ENCODE measurements at places on chromosomes 1 and 21. TPM values are rescaled to one million over a fixed set of nuclear protein-coding genes. Genes with fewer than 3 reads are reported as not detected.

The LCE1D gene
- polyA plus RNA-seq, result not detected

The FMO2 gene
- not detected for polyA plus RNA-seq

The C8B gene
- polyA plus RNA-seq, result not detected

The HTR6 gene
- not detected for polyA plus RNA-seq

The CFAP74 gene
- not detected for polyA plus RNA-seq

The LCK gene
- 80.5 TPM for polyA plus RNA-seq

The PDZK1 gene
- 0.30 TPM for polyA plus RNA-seq

The ZNF593OS gene
- 0.61 TPM for polyA plus RNA-seq

The PBXIP1 gene
- polyA plus RNA-seq, result 123 TPM

The VHLL gene
- not detected for polyA plus RNA-seq

The SSBP3 gene
- 6.6 TPM for polyA plus RNA-seq

The AMY1C gene
- polyA plus RNA-seq, result not detected

The CRABP2 gene
- 0.31 TPM for polyA plus RNA-seq

The PEX10 gene
- 14.8 TPM for polyA plus RNA-seq

The BTG2 gene
- 202 TPM for polyA plus RNA-seq

The KDF1 gene
- polyA plus RNA-seq, result 2.9 TPM

The TINAGL1 gene
- polyA plus RNA-seq, result not detected

The HUNK gene
- polyA plus RNA-seq, result not detected

The GPR37L1 gene
- polyA plus RNA-seq, result 0.11 TPM

The LRRC53 gene
- polyA plus RNA-seq, result not detected

The IL19 gene
- not detected for polyA plus RNA-seq

The GUCA2B gene
- not detected for polyA plus RNA-seq

The CRYBG2 gene
- polyA plus RNA-seq, result 3.1 TPM

The ADARB1 gene
- polyA plus RNA-seq, result 4.5 TPM

The LRRC52 gene
- polyA plus RNA-seq, result not detected

The SLC1A7 gene
- not detected for polyA plus RNA-seq

The BNIPL gene
- polyA plus RNA-seq, result 0.13 TPM

The AIRE gene
- polyA plus RNA-seq, result 0.45 TPM

The CLEC20A gene
- 1.8 TPM for polyA plus RNA-seq

The GJA4 gene
- polyA plus RNA-seq, result not detected

The VPS13D gene
- polyA plus RNA-seq, result 8.9 TPM

The FBXO28 gene
- polyA plus RNA-seq, result 20.4 TPM

The ANGPTL1 gene
- 0.58 TPM for polyA plus RNA-seq

The NTNG1 gene
- 6.5 TPM for polyA plus RNA-seq

The ECM1 gene
- 0.11 TPM for polyA plus RNA-seq

The NBPF4 gene
- 0.38 TPM for polyA plus RNA-seq

The LRRC7 gene
- not detected for polyA plus RNA-seq

The ACKR1 gene
- not detected for polyA plus RNA-seq

The CD164L2 gene
- not detected for polyA plus RNA-seq

The SPAG17 gene
- polyA plus RNA-seq, result not detected

The RPS8 gene
- 1,590 TPM for polyA plus RNA-seq

The CFAP45 gene
- polyA plus RNA-seq, result 1.2 TPM

The BSND gene
- polyA plus RNA-seq, result not detected

The RPTN gene
- polyA plus RNA-seq, result not detected

The SELENBP1 gene
- polyA plus RNA-seq, result not detected

The ITLN2 gene
- not detected for polyA plus RNA-seq

The TFF1 gene
- not detected for polyA plus RNA-seq

The ZNF683 gene
- 8.8 TPM for polyA plus RNA-seq

The SLC50A1 gene
- 72.9 TPM for polyA plus RNA-seq

The TPTE gene
- polyA plus RNA-seq, result not detected

The CA6 gene
- polyA plus RNA-seq, result not detected

The UMODL1 gene
- polyA plus RNA-seq, result 0.05 TPM

The CNR2 gene
- polyA plus RNA-seq, result 52.1 TPM

The C1orf226 gene
- not detected for polyA plus RNA-seq

The NPHS2 gene
- polyA plus RNA-seq, result not detected

All from IgD-negative memory B cell (primary cell).